Iris pigment epithelial cell (primary cell): ENCODE measurements at places on chromosomes 4 and X.

DNA sequence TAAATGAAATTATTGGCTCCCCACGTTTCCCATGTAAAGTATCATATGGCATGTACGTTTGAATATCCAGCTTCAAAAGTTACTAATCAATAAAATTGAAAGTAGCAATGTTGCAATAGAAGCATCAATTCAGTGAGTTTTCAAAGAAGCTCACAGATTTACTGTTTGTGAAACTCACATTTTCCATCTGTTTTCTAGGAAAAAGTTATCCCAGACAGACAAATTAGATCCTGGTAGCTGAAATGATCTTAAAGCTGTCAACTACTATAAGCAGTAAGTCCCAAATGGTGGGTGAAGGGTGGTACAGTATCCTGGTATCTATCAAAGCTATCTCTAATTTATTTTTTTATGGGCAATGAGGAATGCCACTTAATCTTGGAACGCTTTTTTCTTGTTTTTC, 60.7 kb upstream of the MXRA5 start:
- no peak for DNase-seq

GRCh38 chr4:52052475-52052780, 1.3 kb downstream of the SPATA18 start:
- peak; percentile 61 for DNase-seq

- peak; percentile 70 for DNase-seq
These were observed 61.5 kb downstream of the RFC1 start for GRCh38 chr4:39304651-39305050.

DNA sequence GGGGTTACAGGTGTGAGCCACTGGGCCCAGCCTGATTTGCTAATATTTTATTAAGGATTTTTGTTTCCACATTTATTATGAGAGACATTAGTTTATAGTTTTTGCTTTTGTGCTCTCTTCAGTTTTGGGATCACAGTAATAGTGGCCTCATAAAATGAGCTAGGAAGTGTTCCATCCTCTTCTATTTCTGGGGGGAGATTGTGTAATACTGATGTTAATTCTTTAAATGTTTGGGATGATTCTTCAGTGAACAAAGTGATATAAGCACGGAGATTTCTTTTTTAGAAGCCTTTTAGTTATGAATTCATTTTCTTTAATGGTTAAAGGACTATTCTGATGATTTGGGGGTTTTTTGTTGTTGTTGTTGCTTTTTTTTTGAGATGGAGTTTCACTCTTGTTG, 41.3 kb downstream of the RBMX start:
- DNase-seq, result peak; percentile 17

DNA sequence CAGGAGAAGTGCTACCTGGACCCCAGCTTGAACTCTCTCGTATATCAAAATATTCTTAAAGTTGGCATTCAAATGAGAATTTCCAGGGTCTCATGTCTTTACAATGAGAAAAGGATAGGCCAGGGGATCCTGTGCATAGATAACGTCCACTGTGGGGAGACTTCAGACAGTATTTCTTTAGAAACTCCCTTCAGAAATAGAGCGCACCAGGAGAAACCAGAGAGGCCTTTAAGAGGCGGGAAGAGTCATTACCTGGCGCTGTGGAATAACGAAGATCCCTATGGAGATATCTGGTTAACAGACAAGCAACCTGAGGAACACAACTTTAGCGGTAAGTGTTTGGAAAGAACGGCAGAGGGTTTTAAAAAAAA, 600 bp downstream of the RADX start:
- no peak for DNase-seq

DNA sequence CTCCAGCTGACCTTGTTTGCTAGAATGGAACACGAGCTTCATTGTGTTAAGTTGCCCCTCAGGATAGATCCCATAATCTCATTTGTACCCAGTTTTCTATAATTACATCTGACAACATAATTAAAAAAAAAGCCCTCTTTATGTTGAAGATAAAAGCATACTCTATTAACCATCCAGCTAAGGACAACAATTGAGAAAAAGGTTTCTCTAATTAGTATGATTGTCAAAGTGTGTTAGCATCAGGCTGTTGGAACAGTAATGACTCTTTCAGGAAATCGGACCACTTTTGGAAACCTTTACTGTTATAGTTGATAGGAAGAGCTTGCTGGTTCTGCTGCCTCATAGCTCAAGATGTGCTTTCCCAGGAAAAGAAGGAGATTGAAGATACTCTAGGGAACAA, 172.6 kb downstream of the FHIP1A start:
- DNase-seq, result no peak

DNA sequence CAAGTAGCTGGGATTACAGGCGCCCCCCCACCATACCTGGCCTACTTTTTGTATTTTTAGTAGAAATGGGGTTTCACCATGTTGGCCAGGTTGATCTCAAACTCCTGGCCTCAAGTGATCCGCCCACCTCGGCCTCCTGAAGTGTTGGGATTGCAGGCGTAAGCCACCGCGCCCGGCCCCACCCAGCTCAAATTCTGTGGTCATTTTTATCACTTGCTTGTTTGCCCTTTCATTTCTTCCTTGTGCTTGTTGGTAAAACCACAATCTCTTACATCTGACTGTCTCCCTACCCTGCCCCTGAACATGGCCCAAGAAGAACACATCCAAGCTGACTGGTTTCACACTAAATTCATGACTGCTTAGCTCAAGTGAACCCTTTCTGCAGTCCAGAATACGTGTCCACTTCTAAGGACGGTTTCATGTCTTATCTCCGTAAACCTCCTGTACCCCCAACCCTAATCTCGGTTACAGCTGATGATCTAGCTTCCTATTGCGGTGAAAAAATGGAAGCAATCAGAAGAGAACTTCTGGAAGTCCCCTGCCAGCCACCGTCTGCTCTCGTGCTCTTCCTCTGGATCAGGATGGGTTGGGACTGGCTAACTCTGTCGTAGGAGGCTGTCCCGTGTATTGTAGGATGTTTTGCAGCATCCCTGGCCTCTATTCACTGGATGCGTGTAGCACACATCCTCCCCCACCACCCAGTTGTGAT, 5.4 kb upstream of the RS1 start:
- no peak for DNase-seq

DNA sequence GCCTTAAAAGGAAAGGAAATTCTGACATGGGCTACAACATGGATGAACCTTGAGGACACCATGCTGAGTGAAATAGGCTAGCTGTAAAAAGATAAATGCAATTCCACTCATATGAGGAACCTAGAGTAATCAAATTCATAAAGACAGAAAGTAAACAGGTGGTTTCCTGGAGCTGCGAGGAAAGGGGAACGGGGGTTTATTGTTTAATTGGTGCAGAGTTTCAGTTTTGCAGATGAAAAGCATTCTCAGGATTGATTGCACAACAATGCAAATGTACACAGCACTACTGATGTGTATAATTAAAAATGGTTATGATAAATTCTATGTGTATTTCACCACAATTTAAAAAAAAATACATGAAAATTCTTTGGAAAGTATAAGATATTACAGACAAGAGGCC, 24.0 kb downstream of the PLRG1 start:
- no peak for DNase-seq

DNA sequence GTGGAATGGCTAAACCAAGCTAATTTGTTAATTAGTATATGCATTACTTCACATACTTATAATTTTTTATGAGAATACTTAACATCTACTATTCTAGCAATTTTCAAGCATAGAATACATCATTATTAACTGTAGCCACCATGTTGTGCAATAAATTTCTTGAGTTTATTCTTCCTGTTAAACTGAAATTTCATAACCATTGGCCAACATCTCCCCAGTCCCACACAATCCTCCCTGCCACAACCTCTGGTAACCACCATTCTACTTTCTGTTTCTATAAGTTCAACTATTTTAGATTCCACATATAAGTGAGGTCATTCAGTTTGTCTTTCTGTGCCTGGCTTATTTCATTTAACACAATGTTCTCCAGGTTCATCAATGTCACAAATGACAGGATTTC, 208.5 kb downstream of the PPP4R3C start:
- DNase-seq, result peak; percentile 1

GRCh38 chr4:6019316-6020263, 1.4 kb upstream of the C4orf50 start:
- peak; percentile 53 for DNase-seq

DNA sequence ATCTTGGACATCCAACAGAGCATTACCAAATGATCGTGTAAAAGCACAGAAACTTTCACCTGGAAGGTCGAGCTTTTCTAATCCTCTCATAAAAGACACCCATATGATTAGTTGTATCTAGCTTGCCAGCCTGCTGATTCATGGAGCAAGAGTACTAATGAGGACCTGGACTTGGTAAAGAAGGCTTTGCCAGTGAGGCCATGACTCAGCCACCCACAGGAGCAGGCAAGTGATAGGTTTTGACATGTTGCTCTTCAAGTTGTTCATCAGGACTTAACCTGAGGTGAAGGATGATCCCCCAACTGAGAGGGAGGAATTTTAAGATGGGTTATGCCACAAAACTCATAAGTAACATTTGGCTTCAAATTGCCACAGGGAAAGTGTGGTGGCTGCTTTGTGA, 24.7 kb upstream of the EPGN start:
- peak; percentile 74 for DNase-seq

DNA sequence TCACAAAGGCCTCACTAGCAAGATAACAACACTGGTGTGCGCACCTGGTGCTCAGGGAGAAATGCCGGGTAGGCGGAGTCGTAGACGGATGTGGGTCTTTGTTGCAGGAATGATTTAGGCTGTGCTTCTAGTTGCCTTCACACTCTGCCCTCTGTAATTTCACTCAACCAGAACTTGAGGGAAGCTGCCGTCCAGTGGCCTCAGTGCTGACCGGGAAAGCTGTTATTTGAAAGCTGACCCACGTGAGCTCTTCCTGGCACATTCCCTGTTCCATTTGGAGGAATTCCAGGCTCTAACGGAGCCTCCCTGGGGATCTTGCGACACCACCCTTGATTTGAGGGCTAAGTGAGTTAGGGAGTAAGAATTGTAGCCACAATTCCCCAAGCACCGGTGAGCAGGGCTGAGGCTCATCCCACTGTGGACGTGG, 15.9 kb downstream of the SH3TC1 start:
- DNase-seq, result peak; percentile 71

DNA sequence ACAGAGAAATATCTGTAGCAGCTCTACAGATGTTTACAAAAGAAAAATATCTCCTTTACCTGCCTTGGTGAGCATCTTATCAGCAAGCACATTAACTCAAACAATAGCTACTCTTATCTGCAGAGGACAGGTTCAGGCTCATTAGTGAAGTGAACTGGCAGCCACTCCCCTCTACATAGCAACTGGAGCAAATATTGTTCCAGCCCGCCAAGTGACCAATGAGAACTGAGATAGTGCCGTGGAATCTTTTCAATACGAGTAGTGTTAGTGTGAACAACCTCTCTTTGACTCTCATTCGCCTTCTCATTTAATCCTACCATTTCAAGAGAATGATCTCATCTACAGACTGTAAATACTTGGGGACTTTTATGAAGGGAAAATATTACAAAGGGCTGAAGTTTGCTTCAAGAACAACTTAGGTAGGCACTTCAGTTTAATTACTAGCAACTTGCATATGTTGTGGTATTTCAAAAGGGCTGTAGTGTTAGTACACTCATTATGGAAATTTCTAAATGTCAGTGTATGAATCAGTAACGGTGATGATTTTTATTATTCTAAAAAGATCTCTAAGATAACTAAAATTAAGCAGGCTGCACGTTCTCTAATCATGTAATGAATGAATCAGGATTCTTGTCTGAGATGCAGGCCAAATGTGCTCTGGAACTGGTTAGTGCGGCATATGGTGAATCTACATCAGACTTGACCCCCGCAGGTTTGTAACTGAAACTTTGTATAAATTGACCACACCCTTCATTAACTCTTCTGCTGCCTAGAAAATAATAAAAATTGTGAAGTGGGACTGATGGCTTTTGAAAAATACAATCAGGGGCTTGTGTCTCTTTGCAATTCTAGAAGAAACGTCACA, 72.4 kb downstream of the PALLD start:
- DNase-seq, result peak; percentile 49

GRCh38 chr4:52957220-52957686, 95.1 kb downstream of the RASL11B start:
- DNase-seq, result peak; percentile 25

GRCh38 chr4:139902321-139903320, 237.0 kb downstream of the MGST2 start:
- peak; percentile 46 for DNase-seq

DNA sequence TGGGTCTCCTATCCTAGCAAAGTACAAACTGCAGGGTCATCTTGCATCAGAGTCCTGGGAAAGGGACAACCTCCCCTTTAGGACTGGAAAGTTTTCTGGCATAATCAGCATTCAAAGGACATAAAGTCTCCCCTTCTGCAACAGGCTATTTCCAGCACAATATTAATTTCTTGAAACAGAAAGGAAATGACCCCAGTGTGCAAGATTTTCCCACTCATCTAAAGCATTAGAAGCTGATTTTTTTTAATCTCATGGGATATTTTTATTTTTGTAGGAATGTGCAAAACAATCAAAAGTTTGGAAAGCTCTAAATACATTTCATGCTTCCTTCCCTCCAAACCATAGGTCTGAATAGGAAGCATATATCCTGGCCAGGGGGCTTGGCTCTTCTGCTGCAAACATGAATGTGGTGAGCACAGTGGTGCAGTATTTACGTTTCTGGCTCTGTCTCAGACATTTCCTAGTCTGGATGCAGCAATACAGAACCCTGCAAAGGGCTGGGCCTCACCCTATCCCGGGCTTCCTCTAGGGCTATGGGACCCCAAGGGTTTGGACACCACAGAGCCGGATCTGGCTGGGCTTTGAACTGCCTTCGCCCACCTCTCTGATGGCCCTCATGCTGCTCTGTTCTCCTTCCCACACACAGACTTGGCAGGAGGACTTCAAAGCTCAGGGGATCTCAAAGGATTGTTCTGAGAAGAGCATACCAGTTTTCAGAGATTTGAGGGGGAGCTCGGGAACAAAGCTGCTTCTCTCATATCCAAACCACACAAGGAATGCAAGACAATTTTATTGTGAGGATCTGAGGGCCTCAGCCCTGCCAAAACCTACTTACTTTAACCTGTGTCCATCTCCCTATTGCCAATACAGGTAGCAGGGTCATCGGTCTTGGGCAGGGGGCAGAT, 64.9 kb downstream of the POLR2B start:
- DNase-seq, result peak; percentile 74

DNA sequence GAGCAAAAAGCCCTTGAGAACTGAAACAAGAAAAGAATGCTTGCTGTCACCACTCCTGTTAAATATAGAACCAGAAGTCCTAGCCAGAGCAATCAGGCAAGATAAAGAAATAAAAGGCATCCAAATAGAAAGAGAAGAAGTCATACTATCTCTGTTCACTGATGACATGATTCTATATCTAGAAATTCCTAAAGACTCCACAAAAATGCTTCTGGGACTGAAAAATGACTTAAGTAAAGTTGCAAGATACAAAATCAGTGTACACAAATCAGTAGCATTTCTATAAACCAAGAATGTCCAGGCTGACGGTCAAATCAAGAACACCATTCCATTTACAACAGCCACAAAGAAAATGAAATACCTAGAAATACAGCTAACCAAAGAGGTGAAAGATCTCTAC, 552.7 kb upstream of the SLIT2 start:
- DNase-seq, result no peak

- peak; percentile 50 for DNase-seq
These were observed 12.3 kb downstream of the CLDN2 start for GRCh38 chrX:106932492-106932923.

GRCh38 chr4:105327956-105328355, 145.9 kb downstream of the PPA2 start:
- DNase-seq, result no peak
